ENCODE measurements at places on chromosomes 16 and 17. TPM values are rescaled to one million over a fixed set of nuclear protein-coding genes. Genes with fewer than 3 reads are reported as not detected.

The REXO5 gene
- 2.2 TPM for polyA plus RNA-seq

The VAT1L gene
- polyA plus RNA-seq: 29.8 TPM

The KRTAP9-4 gene
- 0.13 TPM for polyA plus RNA-seq

The CRHR1 gene
- 1.2 TPM for polyA plus RNA-seq

The ACSM3 gene
- polyA plus RNA-seq: 4.9 TPM

The PLCD3 gene
- polyA plus RNA-seq: 32.3 TPM

The CHST6 gene
- 18.2 TPM for polyA plus RNA-seq

The OTOA gene
- polyA plus RNA-seq: 0.13 TPM

The CD300LG gene
- 0.06 TPM for polyA plus RNA-seq
